ENCODE measurements at places on chromosomes 5 and 9.

- DNase-seq = no peak
Observed at GRCh38 chr5:138720840-138721239, 32.4 kb upstream of the CTNNA1 start.

DNA sequence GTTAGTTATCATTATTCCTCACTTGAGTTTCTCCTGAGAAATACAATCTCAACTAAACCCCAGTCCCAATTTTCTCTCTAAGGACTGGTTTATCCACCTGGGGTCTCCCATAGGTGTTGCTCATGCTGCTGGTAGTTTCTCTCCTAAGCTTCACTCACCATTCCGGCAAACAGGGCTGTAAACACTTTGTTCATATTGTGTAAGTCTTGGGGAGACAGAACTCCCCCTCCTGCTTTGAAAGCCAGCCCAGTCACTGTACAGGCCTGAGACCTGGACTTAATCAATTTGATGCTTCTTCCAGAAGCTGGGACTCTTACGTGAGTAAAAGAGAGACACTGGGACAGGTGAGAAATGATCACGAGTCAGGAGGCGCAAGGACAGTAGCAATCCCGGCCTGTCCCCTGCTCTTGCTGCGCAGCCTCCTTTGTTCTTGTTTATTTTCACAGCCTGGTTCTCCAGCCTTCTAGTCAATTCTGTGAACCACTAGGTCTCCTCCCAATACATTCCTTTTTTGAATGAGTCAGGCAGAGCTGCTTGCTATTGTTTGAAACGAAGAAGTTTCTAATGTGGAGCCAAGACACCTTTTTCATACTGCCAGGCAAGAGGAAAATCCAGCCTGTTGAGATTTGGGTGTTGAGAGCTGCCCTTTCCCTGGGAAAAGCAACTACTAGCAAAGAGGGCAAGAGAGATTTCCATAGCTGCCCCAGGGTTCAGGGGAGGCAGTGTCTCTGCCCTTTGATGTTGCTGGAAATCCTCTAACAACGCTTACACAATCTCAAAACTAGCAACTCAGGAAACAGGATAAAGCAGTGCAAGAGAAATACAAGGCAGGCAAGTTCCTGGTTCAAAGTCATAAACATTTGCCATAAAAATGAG is 9.2 kb upstream of the SHROOM1 start:
- DNase-seq = no peak

GRCh38 chr9:2904242-2904930 is 60.5 kb upstream of the PUM3 start:
- no peak for DNase-seq

DNA sequence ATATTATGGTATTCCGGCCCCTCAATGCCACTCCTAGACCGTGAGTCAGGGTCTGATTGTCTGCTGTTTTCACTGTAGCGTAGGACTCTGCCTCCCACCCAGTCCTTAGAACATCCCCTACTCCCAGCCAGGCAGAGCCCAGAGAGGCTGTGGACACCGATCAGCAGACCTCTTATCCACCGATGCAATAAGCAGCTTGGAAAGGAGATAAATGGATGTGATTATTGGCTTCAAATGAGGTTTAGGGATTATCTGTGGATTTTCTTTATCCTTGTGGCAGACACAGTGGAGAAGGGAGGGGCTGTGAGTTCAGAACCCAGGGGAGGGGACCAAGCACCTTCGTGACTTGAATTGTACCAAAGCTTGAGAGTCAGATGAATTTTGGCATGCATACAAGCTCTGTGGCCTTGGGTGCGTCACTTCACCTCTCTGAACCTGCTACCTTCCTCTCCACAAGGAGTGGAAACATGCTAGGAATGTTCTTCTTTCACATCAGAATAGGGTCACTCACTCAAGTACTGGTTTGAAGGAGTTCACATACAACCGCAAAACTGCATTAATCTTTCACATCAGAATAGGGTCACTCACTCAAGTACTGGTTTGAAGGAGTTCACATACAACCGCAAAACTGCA is 83.1 kb upstream of the CPLX2 start:
- DNase-seq = no peak

DNA sequence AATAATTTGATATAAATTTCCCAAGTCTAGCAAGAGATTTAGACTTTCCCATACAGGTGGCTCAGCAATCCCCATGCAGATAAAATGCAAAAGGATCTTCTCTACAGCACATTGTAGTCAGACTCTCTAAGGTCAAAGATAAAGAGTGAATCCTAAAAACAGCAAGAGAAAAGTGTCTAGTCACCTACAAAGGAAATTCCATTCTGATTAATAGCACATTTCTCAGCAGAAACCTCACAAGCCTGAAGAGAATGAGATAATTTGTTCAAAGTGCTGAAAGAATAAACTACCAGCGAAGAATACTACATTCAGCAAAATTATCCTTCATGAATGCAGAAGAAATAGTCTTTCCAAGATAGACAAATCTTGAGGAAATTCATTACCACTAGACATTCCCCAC is 493.3 kb downstream of the PRELID2 start:
- DNase-seq = no peak
